ENCODE measurements at places on chromosomes 7 and 10. TPM values are rescaled to one million over a fixed set of nuclear protein-coding genes. Genes with fewer than 3 reads are reported as not detected.

DNA sequence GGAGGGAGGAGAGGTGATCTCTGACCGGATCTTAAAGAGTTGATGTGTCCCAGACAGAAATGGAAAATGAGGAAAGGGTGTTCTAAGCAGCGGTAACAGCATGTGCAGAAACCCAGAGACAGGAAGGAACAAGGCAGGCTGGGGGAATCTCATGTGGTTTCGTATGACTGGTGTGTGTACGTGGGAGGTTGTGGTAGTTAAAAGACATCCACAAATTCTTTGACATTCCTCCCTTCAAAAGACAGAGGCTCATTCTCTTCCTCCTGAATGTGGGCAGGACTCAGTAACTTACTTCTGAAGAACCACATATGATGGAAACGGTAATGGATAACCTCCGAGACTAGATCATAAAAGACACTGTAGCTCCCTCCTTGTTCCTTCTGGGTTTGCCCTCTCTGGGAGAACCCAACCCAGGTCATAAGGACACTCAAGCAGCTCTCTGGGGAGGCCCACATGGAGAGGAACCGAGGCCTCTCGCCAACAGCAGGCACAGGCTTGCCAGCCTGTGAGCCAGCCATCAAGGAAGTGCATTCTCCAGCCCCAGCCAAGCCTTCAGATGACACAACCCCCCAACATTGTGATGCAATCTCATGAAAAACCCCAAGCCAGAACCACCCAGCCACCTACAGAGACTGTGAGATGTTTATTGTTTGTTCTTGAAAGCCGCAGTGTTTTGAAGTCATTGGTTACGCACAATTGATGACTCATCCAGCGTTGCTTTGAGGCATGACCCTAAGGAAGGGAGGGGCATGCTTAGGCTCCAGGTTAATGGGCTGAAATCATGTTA is 116.0 kb downstream of the SLIT1 start:
- no peak for DNase-seq
- H3K27ac ChIP-seq = no peak overlapping the region
- H3K4me1 ChIP-seq = peaks cover 9% of the 10 kb centered on the region
- no peaks in the 10 kb centered on the region for H3K36me3 ChIP-seq
- H3K4me3 ChIP-seq = no peak overlapping the region

DNA sequence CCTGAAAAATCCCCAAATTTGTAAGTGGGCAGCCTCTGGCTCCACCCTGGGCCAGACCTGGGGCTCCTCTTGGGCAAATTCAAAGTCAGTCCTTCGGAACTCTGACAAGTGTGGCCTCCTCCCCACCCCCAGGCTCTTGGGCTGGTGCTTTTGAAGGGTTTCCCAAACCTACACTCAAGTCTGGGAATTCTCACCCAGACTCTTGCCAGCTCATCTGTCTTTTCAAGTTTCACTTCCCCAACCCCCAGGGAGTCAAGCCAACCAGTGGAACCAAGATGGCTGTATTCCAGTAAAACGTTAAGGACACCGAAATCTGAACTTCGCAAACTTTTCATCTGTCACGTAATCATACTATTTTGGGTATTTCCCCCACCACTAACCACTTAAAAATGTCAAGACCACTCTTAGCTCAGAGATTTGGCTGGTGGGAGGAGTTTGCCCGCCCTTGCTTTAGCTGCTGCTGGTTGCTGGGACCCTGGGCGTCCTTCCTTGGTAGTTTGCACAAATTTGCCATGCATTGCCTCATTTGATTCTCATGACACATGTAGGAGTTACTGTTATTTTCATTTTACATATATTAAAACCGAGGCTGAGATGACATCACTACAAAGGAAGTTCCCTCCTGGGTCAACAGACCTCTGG is 1.7 kb upstream of the MYO1G start:
- no peaks in the 10 kb centered on the region for H3K27me3 ChIP-seq
- H3K27ac ChIP-seq = peak overlapping the region; percentile 93
- H3K4me1 ChIP-seq = peaks cover 60% of the 10 kb centered on the region
- H3K4me3 ChIP-seq = peak overlapping the region; percentile 94
- DNase-seq = peak; percentile 59

- peaks cover 3% of the 10 kb centered on the region for H3K4me1 ChIP-seq
- no peaks in the 10 kb centered on the region for H3K36me3 ChIP-seq
- no peak overlapping the region for H3K4me3 ChIP-seq
Observed at GRCh38 chr10:955127-955819, 23.8 kb upstream of the LARP4B start.

The PRRT4 gene
- 0.30 TPM for total RNA-seq

The PSTK gene
- 3.5 TPM for total RNA-seq

The TRPV6 gene
- not detected for total RNA-seq

DNA sequence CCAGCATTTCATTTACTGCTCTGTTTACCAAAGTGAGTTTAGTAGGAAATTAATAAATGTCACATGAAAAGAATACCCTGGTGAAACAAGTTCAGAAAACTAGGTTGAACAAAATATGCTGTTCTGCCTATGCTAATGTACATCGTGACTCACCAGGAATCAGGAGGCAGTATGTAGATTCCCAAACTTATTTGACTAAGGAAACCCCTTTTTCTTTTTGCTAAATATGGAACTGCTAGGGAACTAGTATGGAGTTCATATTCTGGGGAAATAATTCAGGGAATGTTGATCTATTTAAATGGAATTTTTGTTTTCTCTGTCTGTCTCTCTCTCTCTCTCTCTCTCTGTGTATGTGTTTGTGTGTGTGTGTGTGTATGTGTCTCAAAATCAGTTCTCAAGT is 49.9 kb upstream of the EXOC4 start:
- H3K27ac ChIP-seq = no peak overlapping the region
- H3K36me3 ChIP-seq = no peaks in the 10 kb centered on the region
- no peak overlapping the region for H3K4me3 ChIP-seq
- peaks cover 3% of the 10 kb centered on the region for H3K27me3 ChIP-seq

DNA sequence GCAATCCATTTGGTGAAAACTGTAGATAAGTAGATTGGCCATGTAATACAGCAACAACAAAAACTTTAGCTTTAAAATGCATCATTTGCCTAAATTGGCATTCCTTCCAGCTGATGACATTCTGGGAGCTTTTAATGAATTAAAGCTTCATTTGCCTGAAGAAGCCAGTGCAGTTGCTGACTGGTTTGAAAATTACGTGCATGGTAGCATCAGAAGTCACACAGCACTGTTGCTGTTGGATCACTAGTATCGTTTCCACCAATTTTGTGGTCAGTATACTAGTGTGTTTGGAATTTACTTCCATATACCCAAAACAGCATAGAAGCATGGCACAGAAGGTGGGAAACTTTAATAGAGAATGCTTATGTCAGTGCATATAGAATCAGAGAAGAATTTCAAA is 194.9 kb downstream of the ETV1 start:
- no peak for DNase-seq
- H3K27me3 ChIP-seq = peaks cover 2% of the 10 kb centered on the region
- no peaks in the 10 kb centered on the region for H3K4me1 ChIP-seq
- no peaks in the 10 kb centered on the region for H3K36me3 ChIP-seq
- H3K27ac ChIP-seq = no peak overlapping the region
- H3K4me3 ChIP-seq = no peak overlapping the region

GRCh38 chr7:132742189-132742612 is 165.9 kb upstream of the PLXNA4 start:
- H3K36me3 ChIP-seq = no peaks in the 10 kb centered on the region
- H3K27ac ChIP-seq = no peak overlapping the region
- H3K4me3 ChIP-seq = no peak overlapping the region
- no peak for DNase-seq
- H3K4me1 ChIP-seq = no peaks in the 10 kb centered on the region
- H3K27me3 ChIP-seq = peaks cover 2% of the 10 kb centered on the region

- no peaks in the 10 kb centered on the region for H3K27me3 ChIP-seq
- no peak overlapping the region for H3K4me3 ChIP-seq
- no peak overlapping the region for H3K27ac ChIP-seq
- no peak for DNase-seq
Observed at GRCh38 chr7:82616059-82616728, 172.6 kb upstream of the CACNA2D1 start.

The PDE1C gene
- total RNA-seq = not detected

The TRPV5 gene
- not detected for total RNA-seq

The SHLD2 gene
- total RNA-seq = 26.1 TPM

The DLX5 gene
- not detected for total RNA-seq

The TMEM273 gene
- 11.2 TPM for total RNA-seq

GRCh38 chr7:69864822-69865221 is 266.5 kb downstream of the AUTS2 start:
- no peak overlapping the region for H3K27ac ChIP-seq
- no peaks in the 10 kb centered on the region for H3K4me1 ChIP-seq
- DNase-seq = no peak
- no peak overlapping the region for H3K4me3 ChIP-seq
- H3K36me3 ChIP-seq = no peaks in the 10 kb centered on the region

The CYP26C1 gene
- 0.17 TPM for total RNA-seq

The LIPM gene
- not detected for total RNA-seq

GRCh38 chr10:128420623-128421022 is 294.4 kb upstream of the MKI67 start:
- H3K27me3 ChIP-seq = no peaks in the 10 kb centered on the region
- no peaks in the 10 kb centered on the region for H3K36me3 ChIP-seq
- DNase-seq = no peak
- no peaks in the 10 kb centered on the region for H3K4me1 ChIP-seq
- H3K27ac ChIP-seq = no peak overlapping the region
- H3K4me3 ChIP-seq = no peak overlapping the region

DNA sequence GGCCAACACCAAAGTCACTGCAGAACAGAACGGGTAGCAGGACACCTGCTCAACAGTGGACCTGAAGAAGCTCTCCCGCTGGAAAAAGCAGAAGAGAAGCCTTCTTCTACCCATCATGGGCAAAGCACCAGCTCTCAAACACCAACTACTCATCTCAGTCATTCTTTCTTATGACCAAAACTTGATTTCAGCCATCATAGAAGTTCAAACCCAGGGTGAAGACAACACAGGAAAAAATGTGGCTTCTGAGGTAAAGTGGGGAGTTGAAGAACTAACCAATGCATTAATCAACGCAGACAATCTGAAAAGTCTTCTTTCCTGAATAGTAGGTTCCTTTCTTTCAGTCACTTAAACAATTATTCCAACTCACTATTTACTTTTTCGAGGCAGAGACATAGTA is 83.3 kb downstream of the ELMO1 start:
- peaks cover 11% of the 10 kb centered on the region for H3K36me3 ChIP-seq
- peak overlapping the region; percentile 18 for H3K27ac ChIP-seq

- H3K4me1 ChIP-seq = peaks cover 8% of the 10 kb centered on the region
- no peak for DNase-seq
- H3K4me3 ChIP-seq = no peak overlapping the region
- H3K27ac ChIP-seq = no peak overlapping the region
Observed at GRCh38 chr7:150971242-150972022, 6.7 kb downstream of the KCNH2 start.

The PLEKHS1 gene
- total RNA-seq = not detected

DNA sequence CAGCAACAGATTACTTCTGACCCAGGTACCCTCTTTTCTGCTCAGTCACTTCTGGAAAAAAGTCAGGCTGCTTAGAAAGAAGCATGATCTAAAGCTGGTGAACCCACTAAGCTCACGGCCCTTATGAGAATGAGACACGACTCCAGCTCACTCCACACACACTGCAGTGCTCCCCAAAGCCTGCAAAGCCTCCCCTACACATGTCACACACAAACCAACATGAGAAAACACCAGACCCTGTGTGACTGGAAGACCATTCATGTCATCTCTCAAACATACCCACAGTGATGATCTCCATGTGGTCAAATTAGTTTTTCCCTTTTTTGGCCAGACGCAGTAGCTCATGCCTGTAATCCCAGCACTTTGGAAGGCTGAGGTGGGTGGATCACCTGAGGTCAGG is 391 bp downstream of the ANKRD61 start:
- peak overlapping the region; percentile 0 for H3K27ac ChIP-seq
- H3K4me1 ChIP-seq = peaks cover 10% of the 10 kb centered on the region
- H3K4me3 ChIP-seq = no peak overlapping the region
- DNase-seq = no peak

DNA sequence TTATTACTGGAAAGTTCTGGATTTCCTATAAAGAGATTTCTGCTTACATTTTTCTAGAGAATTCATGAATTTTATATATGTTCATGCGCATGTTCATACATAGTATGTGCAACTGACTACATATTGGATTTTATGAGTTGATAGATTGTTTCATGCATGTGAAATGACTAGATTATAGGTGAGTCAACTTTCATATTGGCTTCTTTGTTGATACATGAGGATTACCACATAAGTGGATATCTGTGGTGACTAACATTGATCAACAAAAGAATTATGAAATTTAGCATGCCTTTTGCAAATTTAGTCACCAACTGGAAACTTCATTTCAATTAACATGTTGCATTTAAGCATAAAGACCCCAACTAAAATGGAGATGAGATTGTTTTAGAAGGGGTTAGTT is 99.0 kb downstream of the GNAT3 start:
- H3K4me3 ChIP-seq = no peak overlapping the region
- H3K27me3 ChIP-seq = peaks cover 3% of the 10 kb centered on the region
- no peaks in the 10 kb centered on the region for H3K4me1 ChIP-seq
- H3K27ac ChIP-seq = no peak overlapping the region

Data from activated naive CD8-positive, alpha-beta T cell treated with anti-CD3 and anti-CD28 coated beads, Interleukin-2, amount 10 ng/mL, durations not matched to agents 7 days and 5 days (primary cell).